Right hindlimb (tissue), 1 donor: ENCODE measurements at places on chromosomes 4 and X.

GRCh38 chr4:138311771-138312535 lies 69.8 kb upstream of the SLC7A11 start:
- DNase-seq, result no peak

DNA sequence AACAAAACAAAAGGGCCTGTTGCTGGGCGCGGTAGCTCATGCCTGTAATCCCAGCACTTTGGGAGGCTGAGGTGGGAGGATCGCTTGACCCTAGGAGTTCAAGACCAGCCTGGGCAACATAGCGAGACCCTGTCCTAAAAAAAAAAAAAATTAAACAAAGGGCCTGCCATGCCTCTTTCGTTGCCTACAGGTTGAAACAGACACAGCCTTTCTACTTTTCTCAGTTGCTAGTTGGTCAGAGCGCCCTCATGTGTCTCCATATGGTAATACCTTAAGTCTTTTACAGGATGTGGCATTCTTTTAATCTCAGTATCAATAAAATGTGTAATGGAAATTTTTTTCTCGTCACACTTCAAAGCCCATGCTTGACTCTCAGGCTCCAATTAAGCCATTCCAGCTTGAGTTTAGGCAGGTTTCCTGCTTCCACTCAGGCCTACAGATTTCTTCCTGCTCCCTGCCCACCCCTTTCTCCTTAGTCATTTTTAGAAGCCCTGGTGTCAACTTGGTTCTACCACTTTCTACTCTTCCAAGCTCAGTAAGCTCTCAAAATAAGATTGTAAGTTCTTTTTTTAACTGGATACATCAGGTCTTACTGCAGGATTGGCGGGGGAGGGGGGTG lies 4.6 kb upstream of the SOWAHD start:
- no peak for DNase-seq

DNA sequence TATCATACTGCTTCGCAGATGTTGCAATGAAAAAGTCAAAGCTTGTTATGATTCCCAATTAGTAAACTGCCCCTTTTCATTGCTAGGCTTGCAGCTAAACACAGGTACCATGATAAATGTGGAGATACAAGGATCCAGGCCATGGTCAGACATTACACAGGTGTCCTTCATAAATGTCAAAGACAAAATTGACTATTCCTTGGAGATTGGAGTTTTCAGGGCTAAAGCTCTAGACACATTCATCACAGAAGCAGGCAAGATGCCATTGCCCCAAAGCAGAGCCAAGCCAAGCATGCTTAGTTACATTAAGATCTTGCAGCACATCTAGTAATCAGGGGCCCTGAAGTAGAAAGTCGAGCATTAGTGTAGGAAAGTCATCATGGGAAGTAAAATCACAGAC lies 111.3 kb upstream of the INTU start:
- peak; percentile 36 for DNase-seq

- DNase-seq, result no peak
Measured at GRCh38 chr4:104574371-104574770, 79.7 kb upstream of the CXXC4 start.

- no peak for DNase-seq
Measured at GRCh38 chr4:2761035-2761923, 5.1 kb upstream of the TNIP2 start.
